MV-4-11 (cell line): ENCODE measurements at places on chromosomes 5 and 9.
A peak's percentile ranks its signal among the peaks of the same experiment; 100 is the strongest.

GRCh38 chr5:117417501-117417900 is 842.9 kb upstream of the SEMA6A start:
- DNase-seq, result no peak

DNA sequence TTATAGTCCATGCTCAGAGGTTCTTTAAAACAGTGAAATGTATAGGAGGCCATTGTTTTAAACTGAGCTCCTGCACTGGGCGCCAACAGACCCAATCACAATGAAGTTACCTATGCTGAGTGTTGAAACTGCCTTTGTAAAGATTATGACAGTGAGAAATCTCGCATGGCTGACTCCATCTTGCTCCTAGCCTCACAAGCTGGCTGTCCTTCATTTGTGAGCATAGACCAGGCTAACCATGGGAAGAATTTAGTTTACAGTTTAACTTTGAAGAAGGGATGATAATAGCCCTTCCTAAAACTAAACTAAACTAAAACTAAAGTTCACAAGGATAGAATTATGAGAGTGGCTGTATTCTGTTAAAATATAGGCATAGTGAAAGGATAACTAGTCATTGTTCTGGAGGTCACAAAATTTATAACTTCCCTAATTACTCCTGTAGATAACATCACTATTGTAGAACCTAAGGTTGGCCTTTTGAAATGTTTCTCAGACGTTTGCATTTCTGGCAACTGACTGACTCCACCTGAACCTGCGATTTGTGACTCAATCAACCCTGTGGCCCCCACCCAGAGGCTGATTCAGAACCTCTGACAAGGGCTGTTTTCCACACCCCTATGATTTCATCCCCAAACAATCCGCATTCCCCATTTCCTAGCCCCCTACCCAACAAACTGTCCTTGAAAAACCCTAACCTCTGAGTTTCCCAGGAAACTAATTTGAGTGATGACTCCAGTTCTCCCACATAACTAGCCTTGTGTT is 59.1 kb downstream of the HMHB1 start:
- DNase-seq, result no peak

DNA sequence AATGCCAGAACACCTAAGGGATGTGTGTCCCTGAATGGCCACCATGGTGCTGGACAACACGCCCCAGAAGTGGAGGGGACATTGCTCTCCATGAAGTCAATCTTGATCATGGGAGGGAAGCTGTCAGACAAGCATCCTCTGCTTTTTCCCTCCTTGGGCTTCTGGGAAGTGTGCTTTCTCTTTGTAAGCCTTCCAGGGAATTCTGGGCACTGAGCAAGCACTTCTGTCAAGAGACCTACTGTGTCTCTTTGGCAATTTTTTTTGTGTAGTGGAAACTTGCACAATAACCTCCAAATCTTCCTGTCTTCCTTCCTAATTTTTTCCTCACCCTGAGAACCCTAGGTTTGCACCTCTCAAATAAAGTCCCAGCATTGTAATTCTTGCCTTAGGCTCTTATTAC is 132.0 kb downstream of the SEC61B start:
- no peak for DNase-seq

- DNase-seq, result no peak
These were observed 1829.6 kb upstream of the NUDT12 start for GRCh38 chr5:105392122-105392709.

GRCh38 chr9:118976160-118976559 is 393.1 kb downstream of the BRINP1 start:
- DNase-seq, result no peak

GRCh38 chr5:145854651-145855258 is 18.1 kb downstream of the GRXCR2 start:
- peak; percentile 94 for DNase-seq

DNA sequence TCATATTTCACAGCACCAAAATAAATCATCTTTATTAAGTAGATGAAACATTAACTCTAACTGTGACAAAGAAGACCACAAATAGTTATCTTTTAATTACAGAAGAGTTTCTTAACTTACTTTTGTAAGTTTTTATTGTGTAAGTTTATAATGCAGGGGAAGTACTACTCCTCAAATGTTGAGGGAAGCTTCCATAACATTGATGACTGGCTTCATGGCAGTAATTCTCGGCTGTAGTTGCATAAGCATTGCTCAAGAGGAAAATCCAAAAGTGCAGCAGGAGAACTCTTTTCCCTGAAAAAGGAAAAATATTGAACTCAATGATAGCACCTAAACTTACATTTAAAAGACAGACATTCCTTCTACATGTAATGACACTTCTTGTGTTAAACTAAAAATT is 4.6 kb downstream of the TSLP start:
- DNase-seq, result peak; percentile 14

GRCh38 chr9:92483627-92484545 is 1.6 kb upstream of the ASPN start:
- DNase-seq, result no peak

GRCh38 chr9:6054280-6055099 is 39.1 kb upstream of the RANBP6 start:
- peak; percentile 51 for DNase-seq

GRCh38 chr5:171609806-171610452 is 175.7 kb upstream of the SMIM23 start:
- no peak for DNase-seq

DNA sequence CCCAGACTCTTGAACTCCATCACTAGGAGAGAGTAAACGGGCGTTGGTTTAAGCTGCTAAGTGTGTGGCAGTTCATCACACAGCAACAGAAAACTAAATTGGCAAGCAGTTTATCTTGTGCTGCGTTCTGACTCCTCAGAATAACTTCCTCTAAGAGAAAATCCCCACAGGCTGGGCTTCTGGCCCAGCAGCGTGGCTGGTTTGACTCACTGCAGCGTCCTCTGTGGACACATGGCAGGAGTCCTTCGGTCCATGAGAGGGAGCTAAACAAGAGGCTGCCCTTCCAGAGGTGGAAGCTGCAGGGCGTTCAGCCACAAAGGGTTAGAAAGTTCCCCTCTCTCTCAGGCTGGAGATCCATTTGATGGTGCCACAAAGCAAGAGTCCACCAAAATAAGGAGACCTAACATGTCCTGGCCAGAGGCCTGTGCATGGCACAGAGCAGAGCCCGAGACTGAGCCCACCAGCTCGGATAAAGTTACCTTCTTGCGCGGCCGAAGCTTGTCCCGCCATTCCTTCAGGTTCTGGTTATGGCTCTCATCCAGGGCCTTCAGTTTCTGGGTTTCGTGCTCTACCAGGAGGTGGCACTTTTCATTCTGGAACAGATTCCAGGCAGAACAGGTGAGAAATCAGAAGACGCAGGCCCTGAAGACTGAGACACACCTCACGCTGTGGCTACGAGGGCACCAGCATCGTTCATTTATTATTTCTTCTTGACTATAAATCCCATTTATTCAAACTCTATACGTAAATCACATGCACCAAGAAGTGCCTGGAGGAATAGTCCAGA is 46.2 kb upstream of the FBXW11 start:
- peak; percentile 37 for DNase-seq

- DNase-seq, result no peak
These were observed 190.9 kb upstream of the GNA14 start for GRCh38 chr9:77838986-77839385.

- no peak for DNase-seq
These were observed 37.8 kb downstream of the CDH10 start for GRCh38 chr5:24606971-24607370.

- no peak for DNase-seq
These were observed 148.3 kb downstream of the SEC61B start for GRCh38 chr9:99370376-99370775.

DNA sequence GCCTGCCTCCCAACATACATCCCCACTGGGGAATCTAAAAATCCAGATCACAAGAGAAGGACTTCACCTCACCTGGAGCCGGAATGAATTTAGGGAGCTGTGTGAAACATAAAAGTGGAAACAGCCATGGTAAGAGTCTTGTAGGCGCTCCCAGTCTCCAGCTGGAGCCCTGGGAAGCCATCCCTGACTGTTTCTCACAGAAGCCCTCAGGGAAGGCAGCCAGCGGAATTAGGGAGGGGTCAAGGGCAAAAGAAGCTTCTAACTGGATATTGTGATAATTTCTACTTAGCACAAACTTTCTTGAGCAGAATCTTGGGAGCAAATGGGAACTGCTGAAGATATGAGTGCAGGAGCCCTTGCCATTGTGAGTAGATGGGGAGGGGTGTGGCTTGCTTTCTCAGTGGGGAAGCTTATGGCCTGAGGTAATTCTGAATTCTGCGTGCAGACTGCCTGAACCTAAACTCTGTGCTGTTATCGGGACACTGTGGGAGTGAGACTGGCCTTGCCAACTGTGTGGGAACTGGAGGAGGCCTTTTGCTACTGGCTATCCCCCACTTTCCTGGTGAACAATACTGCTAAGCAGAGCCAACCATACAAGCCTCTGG is 174.4 kb upstream of the SMC2 start:
- DNase-seq, result no peak

GRCh38 chr9:20592673-20593072 is 29.6 kb downstream of the MLLT3 start:
- no peak for DNase-seq

GRCh38 chr5:123164054-123164453 is 75.0 kb downstream of the PRDM6 start:
- DNase-seq, result peak; percentile 6

DNA sequence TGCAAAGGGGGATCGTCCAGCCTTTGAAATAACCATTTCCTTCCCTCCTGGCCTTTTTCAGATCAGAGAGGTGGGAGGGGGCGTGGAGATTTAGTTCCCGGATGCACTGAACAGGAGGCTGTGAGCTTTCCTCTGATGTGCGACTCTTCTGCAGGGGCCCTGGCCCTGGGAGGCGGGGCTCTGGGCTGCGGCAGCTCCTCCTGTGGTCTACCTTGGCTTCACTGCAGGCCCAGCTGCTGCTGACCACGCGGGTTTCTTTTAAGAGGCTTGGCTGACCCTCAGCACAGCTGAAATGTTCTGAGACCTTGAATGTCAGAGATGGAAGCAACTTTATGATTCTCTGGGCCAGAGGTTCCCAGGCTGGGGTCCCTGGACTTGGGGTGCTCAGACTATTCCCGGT is 27.0 kb upstream of the COL15A1 start:
- DNase-seq, result peak; percentile 32

DNA sequence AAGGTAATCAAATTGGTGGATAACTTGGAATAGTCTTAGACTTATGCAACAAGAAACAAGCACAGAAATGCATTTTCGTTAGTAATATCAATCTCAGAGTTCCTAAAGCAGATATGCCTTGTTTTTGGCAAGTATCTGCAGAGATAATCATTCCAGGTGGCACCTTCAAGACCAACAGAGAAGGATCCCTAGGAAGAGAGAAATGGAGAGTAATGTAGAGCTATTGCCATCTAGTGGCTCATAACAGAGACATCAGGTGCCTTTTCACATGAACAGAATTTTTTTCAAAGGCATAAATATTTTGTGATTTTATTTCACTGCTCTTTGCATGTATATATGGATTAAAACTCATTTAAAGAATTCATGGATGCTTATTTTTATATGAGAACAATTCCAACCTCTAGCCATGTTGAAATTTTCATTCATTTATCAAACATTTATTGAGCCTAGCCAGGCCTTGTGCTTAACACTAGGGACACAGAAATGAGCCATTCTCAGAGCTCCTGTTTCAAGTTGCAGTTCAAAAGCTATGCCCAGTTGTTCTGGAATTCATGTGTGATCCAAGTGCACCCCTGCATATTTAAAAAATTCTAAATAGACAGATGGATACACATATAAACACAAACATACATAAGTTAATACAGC is 117.5 kb upstream of the OR13F1 start:
- DNase-seq, result peak; percentile 4

- no peak for DNase-seq
These were observed 58.9 kb downstream of the GPR107 start for GRCh38 chr9:130112538-130113151.

- DNase-seq, result peak; percentile 91
These were observed 41.8 kb downstream of the FYB1 start for GRCh38 chr5:39177631-39177964.

- no peak for DNase-seq
These were observed 565.5 kb downstream of the ZNF608 start for GRCh38 chr5:124180875-124181461.

GRCh38 chr9:72977670-72978069 is 24.8 kb upstream of the ALDH1A1 start:
- no peak for DNase-seq

GRCh38 chr9:120136696-120137095 is 443.3 kb downstream of the CDK5RAP2 start:
- DNase-seq, result no peak

DNA sequence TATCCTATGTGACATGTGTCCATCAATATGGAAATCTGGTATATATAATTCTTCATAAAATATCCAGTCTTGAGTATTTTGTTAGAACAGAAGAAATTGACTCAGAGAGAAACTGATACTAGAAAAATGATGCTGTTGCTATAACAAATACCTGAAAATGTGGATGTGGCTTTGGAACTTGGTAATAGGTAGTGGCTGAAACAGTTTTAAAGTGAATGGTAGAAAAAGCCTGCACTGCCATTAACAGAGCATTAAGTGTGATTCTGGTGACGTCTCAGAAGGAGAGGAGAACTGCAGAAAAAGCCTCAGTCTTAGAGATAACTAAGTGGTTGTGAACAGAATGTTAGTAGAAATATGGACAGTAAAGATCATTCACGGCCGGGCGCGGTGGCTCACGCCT is 634.9 kb upstream of the ZNF608 start:
- no peak for DNase-seq

GRCh38 chr9:129836311-129837007 is 1.2 kb downstream of the USP20 start:
- DNase-seq, result peak; percentile 20

DNA sequence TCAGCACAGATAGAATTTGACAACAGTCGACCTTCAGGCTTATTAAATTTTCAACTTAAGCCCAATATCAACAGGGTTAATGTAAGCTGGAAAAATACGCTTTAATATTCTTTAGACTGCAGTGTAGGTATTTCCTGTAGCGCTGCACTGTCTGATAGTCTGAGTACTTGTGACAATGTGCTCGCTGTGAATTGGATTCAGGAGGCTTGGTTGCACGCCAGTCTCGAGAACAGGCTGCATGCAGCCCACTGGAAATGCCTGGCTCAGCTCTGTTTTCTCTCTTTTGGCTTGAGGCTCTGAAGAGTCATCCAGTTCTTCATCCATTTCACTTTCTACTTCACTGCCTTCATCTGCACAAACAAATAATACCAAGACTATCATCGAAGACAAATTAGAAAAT is 300.9 kb downstream of the RFX3 start:
- no peak for DNase-seq
